ENCODE measurements at places on chromosomes 16 and 17. TPM values are rescaled to one million over a fixed set of nuclear protein-coding genes. Genes with fewer than 3 reads are reported as not detected.

- DNase-seq: peak; percentile 98
These were observed 1.3 kb downstream of the ZNF821 start for GRCh38 chr16:71882505-71883167.

DNA sequence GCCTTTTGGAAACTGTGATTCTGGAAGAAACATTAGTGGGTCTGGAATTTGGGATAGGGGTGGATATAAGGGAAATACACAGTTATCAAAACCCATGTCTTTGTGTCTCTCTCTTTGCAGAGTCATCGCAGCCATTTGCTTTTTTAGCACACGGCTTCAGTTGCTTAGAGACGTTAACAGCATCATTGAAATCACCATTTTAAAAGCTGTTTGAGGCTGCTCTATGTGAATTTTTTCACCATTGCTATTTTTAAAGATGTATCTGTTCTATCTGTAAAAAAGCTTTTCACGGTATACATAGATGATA, 47.3 kb downstream of the OMG start:
- no peak for DNase-seq

GRCh38 chr16:10972819-10973464, 28.6 kb downstream of the CLEC16A start:
- no peak for DNase-seq

GRCh38 chr17:55783684-55784245, 32.9 kb downstream of the PCTP start:
- DNase-seq: peak; percentile 48

GRCh38 chr17:44898768-44899073, 524 bp downstream of the EFTUD2 start:
- no peak for DNase-seq

GRCh38 chr16:67565470-67566100, 3.3 kb downstream of the CTCF start:
- no peak for DNase-seq

DNA sequence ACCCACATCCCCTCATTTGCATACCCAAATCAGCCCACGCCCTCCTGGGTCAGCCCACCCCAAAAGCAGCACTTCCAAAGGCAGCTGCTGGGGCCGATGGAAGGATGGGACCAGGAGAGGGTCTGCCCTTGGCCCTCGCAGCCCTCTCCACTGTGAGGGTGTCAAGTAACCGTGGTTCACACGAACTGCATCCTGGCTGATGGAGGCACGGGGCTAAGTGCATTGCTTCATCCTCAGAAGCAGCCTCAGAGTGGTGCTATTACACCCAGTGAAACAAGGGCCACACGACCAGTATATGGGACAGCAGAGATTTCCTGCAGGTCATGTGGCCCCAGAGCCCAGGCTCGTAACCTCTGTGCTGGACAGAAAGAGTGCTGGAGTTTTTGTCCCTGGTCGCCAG, 13.2 kb upstream of the ATP2A3 start:
- DNase-seq: no peak

DNA sequence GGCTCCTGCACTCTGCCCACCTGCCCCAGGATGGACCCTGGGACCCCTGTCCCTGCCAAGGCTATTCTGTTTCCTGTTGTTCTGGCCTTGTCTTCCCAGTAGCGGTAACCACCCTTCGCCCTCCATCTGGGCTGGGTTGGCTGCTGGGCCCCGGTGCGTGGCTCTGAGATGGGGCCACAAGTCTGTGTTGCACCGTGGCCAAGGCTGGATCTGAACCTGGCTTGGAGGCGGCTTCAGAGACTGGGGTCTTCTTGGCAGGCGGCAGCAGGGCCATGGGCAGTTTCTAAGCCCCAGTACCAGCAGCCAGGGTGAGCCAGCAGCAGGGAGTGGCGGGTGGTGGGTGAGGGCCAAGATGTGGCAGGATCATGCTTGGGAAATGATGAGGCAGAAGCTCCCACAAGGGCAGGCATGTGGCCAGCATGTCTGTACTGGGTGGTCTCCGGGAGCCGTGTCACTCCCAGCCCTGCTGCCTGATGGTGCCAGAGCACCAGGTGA, 12.6 kb downstream of the MAP2K3 start:
- no peak for DNase-seq

DNA sequence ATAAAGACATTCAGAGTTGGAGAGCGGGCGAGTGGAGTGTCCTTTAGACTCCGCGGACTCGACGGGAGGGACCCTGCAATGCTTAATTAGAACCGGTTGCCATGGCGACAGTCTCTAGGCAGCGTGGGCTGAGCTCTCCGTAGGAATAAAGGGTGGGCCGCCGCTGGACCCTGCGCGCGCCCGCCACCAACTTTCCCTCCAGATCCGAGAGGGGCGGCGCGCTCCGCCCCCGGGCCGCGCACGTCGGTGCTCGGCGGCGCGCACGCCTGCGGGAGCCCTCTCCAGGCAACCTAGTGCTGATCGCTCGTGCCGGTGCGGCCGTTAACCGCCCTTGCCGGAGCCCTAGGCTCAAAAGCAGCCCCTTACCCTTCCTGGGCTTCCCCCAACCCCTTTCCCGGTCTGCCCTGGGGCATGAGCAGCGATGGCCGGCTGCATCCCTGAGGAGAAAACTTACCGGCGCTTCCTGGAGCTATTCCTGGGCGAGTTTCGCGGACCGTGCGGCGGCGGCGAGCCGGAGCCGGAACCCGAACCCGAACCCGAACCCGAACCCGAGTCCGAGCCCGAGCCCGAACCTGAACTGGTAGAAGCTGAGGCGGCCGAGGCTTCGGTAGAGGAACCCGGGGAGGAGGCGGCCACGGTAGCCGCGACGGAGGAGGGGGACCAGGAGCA, at the start of gene PPM1E:
TSS of gene PPM1E (plus strand) at position 278 of the 669 bp plus-strand sequence.
- no peak for DNase-seq

DNA sequence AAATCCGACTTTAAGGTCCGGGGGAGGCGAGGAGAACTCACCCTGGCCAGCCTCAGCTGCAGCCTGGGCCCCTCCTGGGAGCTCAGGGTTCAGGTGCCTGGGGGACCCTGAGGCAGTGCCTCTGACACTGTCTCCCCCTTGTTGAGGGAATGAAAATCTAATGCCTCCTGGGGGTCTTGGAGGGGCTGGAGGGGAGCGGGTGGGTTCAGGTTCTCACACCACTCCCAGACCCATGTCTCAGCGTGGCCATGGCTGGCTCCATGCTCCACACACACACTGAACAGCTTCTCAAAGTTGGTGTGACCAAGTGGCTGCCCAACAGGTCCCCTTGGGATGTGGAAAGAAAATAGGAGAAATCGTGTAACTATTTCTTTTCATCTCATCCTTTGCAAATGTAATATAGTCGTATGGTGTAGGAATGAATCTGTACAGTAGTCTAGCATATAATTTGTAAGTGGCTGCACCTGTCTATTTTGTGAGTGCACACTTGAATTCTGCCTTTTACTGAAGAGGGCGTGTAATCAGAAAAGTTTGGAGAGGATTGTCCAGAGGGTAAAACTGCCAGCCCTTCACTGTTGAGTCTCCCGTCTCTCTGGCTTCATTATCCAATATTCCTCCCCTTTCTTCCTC, 788 bp upstream of the PRCD start:
- no peak for DNase-seq

GRCh38 chr17:63437287-63438091, 8.6 kb downstream of the CYB561 start:
- no peak for DNase-seq

SLC5A11 gene
- total RNA-seq: not detected

DHRS7C gene
- total RNA-seq: not detected

CLDN7 gene
- total RNA-seq: 2.0 TPM

PYY gene
- total RNA-seq: not detected
